ENCODE measurements at places on chromosomes 11 and 22.

DNA sequence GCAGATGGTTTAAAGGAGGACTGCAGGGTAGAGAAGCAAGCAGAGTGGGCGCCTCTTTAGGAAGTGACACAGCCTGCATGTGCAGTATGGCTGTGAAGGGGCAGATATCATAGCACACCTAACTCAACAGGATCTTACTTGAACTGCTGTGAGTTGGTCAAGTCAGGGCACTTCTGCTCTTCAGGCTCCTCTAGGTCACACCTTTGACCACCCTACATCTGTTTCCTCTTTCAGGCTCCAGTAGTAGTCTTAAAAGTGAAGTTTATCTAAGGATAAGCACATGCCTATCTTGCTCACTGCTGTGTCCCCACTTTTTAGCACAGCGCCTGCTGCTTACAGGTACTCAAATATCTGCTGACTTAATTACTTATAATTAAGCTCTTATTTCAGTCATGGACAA, 6.5 kb downstream of the MRPL16 start:
- no peak for DNase-seq

DNA sequence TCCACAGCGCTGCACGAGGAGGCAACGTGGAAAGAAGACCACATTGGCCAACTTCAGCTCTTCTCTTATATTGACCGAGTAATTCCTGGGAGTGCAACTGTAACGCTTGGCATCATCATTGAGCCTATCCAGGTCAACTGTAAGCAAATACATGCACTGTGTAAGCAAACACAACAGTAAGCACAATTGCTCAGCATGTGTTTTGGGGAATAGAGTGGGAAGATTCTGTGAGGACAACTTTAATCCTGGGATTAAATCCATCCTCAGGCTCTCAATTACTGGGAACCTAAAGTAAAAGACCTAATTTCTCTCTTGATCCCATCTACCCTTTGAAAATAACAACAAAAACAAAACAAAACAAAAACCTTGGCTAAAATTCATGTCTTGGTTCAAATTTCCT, 109.5 kb upstream of the DDI1 start:
- no peak for DNase-seq

DNA sequence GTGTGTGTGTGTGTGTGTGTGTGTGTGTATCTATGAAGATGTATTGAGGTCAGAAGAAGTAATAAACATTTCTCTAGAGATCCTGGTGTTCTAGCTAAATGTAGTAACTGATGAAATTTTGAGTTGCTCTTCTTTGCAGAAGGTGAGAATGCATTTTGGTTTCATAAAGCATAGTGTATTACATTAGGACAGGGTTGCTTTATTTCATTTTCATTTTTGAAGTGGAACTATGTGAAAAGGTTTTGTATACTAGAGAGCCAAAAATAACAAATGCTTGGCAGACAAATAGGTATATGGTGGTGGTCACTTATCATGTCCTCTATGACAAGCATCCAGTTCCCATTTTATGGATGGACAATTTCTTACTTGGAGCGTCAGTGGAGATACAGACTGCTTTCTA, 99.0 kb downstream of the CASP12 start:
- DNase-seq, result peak; percentile 26

DNA sequence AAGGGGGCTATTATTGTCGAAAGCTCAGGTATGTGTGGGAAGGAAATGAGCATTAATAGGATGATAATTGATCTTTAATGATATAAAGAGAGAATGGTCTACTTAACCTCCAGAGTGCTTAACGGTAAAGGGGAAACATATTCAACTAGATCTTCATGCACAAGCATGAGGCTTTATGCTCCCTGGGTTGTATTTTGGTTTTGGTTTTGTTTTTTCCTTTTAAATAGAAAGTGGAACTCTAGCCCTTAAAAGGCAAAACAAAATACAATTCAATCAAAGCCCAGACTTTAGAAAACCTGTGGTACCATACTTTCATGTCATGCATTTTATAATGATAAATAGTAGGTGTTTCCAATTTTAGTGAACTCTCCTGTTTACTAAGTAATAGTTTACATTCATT, 622.7 kb downstream of the METTL15 start:
- DNase-seq, result no peak

DNA sequence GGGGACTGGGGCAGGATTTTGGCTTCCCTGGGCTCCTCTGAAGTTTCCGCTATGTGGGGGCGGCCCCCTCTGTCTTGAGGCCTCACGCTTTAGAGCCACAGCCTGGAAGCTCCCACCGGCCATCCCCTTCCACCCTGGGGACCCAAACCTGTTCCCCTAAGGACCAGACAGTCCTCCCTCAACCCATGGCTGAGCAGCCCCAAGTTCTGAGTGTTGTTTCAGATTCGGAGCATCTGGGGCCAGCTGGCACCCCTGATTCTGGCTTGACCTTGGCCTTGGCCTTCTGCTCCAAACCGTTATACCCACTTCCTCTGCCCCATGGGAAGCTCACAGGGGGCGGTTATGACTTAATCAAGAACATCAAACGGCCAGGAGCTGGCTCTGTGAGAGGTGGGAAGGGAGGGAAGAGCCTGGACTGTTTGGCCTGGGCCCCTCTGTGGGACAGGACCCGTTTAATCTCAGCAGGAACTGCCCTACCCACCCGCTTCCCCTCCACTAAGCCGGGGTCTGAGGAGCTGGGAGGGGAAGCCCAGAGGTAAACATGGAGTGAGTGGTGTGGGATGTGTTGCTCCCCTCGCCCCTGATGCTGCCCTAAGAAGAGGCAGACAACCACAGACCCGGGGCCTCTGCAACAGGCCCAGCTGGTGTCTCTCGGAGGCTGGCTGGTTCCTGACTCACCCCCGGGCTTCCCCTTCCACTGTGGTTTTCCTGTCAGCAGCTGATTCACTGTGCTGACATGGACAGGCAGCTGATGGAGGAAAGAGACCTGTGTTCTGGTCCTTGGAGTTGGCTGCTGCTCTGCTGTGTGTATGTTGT, 3.4 kb downstream of the CD82 start:
- DNase-seq, result peak; percentile 95

DNA sequence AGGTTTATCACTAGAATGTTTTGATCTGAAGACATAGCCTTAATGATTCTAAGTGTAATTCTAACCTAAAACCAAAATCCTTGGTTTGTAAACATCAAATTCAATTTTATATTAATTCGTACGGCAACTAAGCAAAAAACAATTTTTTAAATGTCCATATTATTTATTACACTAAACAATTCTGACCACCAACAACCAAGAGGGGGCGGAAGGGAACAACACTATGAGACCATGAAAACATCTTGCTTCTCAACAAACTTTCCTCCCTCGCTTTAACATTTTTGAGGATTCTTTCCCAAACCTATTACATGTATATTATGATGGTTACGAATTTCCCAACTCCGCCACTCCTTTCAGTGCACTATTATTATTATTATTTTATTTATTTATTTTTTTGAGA, 6.5 kb upstream of the UCP2 start:
- DNase-seq, result peak; percentile 39

DNA sequence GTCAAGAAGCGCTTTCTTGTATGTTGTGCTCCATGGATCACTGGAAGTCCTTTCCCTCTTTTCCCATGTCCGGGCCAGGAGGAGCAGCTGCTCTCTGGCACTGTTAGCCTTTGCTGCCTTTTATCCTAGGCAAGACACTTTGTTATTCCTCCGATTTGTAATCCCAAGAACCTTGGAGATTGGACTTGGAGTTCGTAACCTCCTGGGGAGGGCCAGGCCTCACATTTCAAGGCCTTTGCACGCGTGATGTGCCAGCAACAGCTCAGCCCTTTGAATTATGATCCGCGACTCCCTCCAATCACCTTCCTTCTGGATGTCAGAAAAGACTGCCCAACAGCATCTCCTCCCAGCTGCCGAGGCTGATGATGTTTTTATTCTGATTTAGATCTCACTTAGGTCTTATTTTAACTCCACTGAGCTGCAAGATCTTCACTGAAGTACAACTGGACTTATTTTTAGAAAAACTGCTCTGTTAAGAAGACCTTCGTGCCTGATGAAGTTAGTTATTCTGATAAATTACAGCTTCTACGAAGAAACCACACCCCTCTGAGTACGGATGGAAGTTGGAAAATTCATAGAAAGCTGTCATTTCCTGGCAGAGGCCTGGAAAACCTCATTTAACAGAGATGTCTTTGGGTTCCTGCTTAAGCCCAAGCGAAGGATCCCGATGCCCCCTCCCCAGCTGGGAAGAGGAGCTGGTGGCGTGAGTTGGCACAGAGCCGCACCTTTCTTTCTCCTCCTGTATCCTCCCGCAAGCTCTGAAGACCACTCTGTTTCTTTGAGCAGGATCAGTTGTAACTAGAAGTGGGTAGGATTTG, 62.4 kb downstream of the PARVB start:
- DNase-seq, result no peak

GRCh38 chr11:118061586-118062125, 15.2 kb upstream of the TMPRSS4 start:
- no peak for DNase-seq

GRCh38 chr11:103441021-103441420, 331.8 kb downstream of the DYNC2H1 start:
- no peak for DNase-seq

DNA sequence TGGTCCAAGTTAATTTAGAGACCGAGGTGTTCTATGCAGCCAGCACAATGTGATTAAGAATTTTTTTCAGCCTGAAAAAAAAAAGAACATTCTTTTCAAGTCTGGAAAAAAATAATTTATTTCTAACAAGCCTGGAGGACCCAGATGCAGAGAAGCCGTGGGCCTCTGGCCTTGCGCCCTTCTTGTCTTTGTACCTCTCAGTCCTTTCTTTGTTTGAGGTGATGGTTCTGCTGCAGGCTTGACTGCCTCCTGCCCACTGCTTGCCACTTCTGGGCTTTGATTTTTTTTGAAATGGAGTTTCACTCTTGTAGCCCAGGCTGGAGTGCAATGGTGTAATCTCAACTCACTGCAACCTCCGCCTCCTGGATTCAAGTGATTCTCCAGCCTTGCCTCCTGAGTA, 7.2 kb upstream of the PTPRJ start:
- DNase-seq, result no peak

GRCh38 chr11:134223121-134223520, 646 bp downstream of the NCAPD3 start:
- DNase-seq, result peak; percentile 53

- no peak for DNase-seq
Observed at GRCh38 chr22:40606306-40606705, 30.2 kb downstream of the MRTFA start.

- peak; percentile 35 for DNase-seq
Observed at GRCh38 chr11:47270331-47271271, 668 bp downstream of the MADD start.

GRCh38 chr11:124646148-124646547, 23.5 kb downstream of the TBRG1 start:
- DNase-seq, result no peak

GRCh38 chr11:71171576-71171975, 80.8 kb downstream of the SHANK2 start:
- no peak for DNase-seq

- DNase-seq, result no peak
Observed at GRCh38 chr11:117584056-117584830, 212.8 kb downstream of the DSCAML1 start.

- no peak for DNase-seq
Observed at GRCh38 chr11:78131956-78132355, 7.5 kb downstream of the ALG8 start.

DNA sequence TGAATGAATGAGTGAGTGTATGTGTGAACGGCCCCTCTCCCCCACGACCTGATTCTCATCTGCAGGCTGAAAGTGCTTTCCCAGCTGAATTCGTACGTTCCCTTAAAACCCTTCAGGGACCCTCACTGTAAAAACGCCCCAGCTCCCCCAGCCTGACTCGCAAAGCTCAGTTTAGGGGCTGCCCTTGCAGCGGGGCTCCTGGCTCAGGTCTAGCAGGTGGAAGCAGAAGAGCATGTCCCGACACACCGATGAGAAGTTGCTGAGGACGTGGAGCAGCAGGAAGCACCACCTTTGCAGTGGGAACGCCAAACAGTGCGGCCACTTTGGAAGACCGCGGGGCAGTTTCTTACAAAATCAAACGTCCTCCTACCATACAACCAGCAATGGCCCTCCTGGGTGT, 3.6 kb upstream of the MRPL23 start:
- no peak for DNase-seq

DNA sequence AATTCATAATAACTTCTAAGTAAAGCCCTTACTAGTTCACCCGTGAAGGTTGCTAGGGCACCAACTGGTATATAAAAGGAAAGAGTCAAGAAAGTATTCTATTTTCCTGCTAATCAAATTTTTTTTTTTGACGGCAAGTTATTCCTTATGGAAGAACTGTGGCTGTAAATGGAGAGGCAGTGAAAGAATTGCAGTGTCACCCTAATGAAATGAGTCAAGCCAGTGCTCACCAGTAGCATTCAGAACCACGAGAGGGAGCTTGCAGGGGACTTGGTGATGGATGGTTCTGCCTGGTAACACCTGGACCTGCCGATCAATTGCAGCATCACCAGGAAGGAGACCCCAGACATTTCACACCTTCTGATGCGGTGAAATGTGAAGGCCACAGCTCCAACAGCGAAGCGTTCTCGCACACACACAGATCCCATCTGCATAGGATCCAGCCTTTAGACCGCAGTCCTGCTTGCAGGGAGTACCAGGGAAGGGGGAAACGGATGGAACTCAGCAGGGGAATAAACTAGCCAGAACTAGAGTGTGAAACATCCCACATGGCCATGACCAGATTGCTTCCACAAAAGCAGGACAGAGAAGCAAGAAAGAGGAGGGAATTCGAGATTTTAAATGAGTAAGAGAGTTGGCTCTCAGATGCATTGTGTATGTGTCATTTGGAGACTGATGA, 326.2 kb downstream of the TBC1D22A start:
- no peak for DNase-seq

DNA sequence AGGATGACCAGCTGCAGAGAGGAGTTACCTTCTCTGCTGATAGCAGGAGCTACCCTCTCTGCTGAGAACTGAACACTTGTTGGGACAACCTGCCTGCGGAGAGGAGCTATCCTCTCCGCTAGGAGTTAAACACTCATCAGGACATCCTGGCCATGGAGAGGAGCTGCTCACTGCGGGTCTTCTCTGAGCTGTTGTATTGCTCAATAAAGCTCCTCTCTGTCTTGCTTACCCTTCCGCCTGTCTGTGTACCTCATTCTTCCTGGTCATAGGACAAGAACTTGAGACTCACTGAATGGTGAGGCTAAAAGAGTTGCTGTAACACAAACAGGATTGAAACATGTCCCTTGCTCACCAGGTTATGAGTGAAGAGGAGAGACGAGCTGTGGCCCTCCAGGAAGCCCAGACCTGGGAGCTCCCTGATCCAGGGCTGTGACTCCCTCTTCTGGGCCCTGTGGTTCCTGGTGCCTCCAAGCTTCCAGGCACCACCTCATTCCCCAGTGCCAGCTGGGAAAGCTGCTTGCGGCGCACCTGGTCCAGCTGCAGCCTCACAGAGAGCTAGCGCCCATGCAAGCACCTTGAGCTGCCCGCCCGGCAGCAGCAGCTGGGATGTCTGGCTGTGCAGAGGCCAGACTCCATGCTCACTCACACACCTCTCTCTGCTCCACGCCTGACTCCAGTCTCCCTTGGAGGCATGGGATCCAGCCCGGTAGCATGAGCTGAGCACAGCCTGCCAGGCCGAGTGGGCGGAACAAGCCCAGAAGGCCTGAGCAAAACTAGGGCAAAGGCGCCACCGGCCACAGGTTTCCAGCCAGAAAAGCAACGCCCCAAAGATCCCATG, 50.5 kb downstream of the RAB30 start:
- no peak for DNase-seq

- DNase-seq, result peak; percentile 16
Observed at GRCh38 chr11:68146704-68147474, 25.7 kb upstream of the CHKA start.

GRCh38 chr11:16785520-16786128, 47.2 kb downstream of the C11orf58 start:
- DNase-seq, result peak; percentile 82

GRCh38 chr11:70005107-70005818, 72.9 kb upstream of the ANO1 start:
- DNase-seq, result no peak

- no peak for DNase-seq
Observed at GRCh38 chr22:24422102-24422665, 5.2 kb upstream of the ADORA2A start.

All from suppressor macrophage treated with lipopolysaccharide for 4 hours (primary cell).